Keratinocyte (primary cell): ENCODE measurements at places on chromosomes 2 and 18.

- DNase-seq = no peak
Measured at GRCh38 chr2:191740016-191740419, 62.1 kb downstream of the NABP1 start.

DNA sequence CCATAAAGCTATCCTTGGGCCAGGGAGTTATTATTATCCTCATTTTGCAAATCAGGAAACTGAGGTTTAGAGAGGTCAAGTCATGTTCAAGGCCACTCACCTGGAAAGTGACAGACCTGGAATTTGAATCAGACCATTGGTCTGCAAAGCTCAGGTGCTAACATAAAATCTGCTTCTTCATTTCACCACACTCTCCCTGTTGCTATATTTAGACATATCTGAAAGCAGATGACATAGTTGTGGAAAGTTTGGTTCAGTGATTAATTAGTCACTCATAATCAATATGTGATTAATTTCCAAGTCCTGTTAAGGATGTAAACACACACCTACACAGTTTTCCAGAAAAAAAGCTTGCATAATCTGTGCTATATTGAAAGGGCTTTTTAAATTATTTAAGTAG is 57.4 kb downstream of the LINC00305 start:
- DNase-seq = no peak

DNA sequence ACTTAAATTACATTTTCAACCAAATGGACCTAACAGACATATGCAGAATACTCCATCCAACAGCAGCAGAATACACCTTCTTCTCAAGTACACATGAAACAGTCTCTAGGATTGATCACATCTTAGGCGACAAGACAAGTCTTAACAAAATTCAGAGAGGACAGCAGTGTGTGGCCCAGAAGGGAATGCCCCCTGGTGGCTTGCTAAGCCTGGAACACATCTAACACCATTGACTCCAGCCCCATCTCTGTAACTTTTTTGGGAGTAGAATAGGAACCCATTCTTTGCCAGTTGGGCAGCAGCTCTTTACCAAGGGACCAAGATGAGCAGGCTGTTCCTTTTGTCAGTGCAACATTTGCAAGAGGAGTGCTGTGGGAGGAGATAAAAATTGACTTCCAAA is 249.9 kb downstream of the PLCL1 start:
- no peak for DNase-seq

DNA sequence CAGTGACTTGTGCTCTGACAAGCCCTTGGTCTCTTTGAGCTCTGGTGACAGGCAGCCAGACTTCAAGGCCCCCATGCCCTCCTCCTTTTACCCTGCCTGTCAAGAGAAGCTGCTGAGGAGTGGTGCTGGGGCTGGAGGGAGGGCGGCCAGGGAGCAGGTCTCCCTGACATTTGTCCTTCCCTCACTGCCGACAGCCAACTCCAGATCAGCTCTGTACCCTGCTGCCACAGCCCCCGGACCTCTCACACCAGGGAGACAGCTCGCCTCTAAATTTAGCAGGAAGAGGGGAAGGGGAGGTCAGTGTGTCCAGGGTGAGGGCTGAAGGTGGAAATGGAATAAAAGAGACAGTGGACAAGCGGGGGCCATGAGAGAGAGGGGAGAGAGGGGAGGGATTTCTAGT is 155.8 kb downstream of the TDRD15 start:
- no peak for DNase-seq

GRCh38 chr2:110948027-110948674 is 172.6 kb upstream of the BCL2L11 start:
- no peak for DNase-seq

DNA sequence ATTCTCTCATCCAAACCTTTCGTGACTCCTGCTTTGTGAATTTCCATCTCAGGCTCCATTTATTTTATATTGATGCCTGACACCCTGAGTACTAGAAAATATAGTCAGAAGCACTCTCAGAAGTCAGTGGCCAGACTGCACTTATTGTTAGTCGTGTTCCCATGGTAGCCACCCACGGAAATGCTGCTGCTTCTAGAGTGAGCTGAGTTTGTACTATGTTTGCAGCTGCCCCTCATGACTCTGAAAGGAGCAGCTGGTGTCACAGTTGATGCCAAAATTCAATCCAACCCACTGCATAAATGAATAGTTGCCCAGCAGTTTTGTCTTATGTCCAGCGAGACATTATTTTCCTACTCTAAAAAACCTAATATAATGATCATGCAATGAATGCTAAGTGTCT is 265.2 kb upstream of the SPHKAP start:
- DNase-seq = no peak

- no peak for DNase-seq
Measured at GRCh38 chr2:8132351-8132831, 549.5 kb upstream of the ID2 start.

- no peak for DNase-seq
Measured at GRCh38 chr18:2948038-2948437, 64.9 kb downstream of the LPIN2 start.

DNA sequence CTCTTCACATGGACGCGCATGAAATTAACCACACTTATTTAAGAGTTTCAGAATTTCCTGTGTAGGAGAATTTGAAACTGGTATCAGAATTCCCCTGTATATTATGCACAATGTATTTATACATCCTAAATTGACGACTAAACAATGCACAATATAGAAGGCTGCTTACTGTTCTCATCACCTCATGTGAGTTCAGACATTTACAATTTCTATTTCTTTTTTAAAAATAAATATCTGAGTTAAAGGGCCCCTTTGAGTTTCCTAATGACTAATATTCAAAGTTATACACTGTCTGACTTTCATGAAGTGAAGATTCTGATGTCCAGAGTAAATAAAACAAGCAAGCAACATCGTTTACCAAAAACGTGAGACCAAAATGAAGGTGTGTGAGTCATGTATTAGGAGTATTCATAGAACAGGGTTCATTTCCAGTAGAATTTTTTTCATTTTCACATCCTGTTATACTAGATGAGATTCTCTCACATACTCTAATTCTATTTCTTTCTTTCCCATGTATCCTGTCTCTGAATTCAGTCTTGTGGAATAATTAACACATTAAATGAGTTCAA is 406.2 kb downstream of the NUP35 start:
- no peak for DNase-seq

- no peak for DNase-seq
Measured at GRCh38 chr18:7813131-7813530, 246.0 kb downstream of the PTPRM start.

DNA sequence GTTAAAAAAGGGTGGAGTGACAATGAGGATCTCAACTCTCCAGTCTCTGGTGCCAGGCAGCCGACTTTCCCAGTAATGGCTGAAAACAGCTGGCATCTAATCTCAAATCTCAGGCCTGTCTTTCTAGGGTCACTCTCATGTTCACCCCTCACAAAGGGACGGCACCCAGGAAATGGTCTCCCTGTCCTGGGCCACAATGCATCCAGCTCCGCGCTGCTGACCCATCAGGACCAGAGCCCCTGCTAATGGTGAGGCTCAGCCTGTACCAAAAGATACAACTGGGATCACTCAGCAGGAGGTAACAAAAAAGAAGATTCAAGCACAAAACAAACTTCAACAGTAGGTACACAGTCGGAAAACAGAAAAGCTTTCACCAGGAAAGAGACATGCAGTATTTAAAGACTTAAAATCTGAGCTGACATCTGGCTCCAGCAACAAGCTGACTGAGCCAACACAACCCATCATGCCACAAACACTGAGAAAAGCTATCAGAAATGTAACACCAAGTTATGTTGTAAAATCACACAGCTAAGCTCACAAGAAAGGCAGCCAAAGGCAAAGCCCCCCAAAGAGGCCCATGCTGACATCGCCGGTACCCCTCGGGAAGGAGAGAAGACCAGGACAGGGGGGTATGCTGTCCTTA is 13.6 kb upstream of the KIDINS220 start:
- no peak for DNase-seq

DNA sequence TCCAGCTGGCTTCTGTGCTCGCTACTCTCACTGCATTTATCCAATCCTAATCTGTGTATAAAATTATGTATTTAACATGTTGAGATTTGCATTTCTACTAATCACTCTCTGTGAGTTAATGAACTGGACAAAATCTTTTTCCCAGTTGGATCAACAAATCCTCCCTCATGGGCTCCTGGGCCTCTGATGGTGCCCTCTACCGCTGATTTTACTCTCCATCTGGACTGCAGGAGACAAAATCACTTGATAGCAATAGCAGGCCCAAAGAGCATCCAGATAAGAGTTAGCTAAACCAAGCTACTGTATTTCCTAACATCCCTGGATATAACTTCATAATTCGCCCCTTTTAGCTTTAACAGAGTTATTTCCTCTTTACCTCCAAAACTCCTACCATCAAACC is 14.4 kb downstream of the REG3G start:
- DNase-seq = no peak

GRCh38 chr2:73156539-73157124 is 43.9 kb upstream of the RAB11FIP5 start:
- no peak for DNase-seq

GRCh38 chr2:241559323-241560161 is 997 bp downstream of the BOK start:
- no peak for DNase-seq

GRCh38 chr2:201235860-201236811 is 24.2 kb upstream of the CASP8 start:
- no peak for DNase-seq

GRCh38 chr2:148458171-148458570 is 186.4 kb upstream of the EPC2 start:
- DNase-seq = no peak

GRCh38 chr2:118530976-118531375 is 316.5 kb downstream of the EN1 start:
- DNase-seq = no peak

- no peak for DNase-seq
Measured at GRCh38 chr2:229719926-229720647, 5.7 kb upstream of the DNER start.

GRCh38 chr2:15780912-15781574 is 159.3 kb upstream of the MYCN start:
- no peak for DNase-seq

GRCh38 chr18:38116716-38117115 is 551.1 kb upstream of the CELF4 start:
- DNase-seq = no peak

DNA sequence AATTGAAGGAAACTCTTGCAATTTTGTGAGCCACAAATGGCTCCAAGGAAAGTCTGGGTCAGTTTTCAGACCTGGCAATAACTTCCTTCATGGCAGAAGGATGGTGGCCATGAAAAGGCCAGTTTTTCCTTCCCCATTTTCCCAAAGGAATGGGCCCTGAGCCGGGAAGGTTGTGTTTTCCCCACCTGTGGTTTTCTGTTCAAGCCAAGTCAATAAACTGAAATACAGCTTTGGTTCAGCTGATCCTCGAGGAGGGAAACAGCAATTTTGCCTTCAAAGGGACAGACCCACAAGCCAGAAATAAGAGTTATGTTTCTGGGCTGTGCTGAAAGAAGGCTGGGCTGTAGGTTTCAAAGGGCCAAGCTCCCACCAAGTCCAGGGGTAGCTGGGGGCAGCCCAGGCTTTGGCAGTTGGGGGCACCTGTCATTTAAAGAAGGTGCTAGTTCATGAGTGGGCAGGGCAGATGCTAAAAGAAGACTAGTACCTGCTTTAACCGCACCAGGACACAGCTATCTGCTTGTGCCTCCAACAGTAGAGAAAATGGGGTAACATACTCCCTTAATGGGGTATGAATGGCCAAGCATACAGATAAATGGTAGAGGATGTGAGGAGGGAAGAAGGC is 97.0 kb downstream of the TTC32 start:
- no peak for DNase-seq

- DNase-seq = no peak
Measured at GRCh38 chr2:176118601-176119339, 2.2 kb downstream of the HOXD10 start.

DNA sequence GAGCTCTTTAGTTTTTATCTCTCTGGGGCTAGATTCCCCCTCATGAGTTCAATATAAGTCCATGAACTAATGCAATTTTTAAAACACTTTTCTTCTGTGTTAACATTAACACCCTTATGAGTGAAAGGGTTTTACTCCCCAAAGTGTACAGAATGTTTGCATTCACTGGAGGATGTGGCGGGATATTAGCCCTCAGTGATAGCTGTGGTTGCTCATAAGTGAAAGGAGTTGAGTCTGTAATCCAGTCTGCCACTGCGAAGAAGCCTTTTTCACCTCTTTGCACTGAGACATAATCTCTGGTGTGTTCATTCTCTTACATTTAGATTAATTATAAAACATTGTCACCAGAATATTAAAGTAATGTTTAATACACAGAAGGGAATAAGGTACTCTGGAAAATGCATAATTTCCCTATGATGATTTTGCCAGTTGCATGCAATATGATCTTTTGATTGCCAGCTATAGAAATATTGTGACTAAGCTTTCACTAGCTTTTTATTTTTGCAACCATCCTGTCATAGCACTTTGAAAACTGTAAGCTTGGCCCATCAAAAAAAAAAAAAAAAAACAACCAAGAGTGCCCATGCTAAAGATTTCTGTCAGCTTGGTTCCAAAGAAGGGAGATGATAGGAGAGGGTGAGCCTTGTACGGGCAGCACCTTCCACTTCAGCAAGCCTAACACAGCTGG is 113.2 kb downstream of the BCL11A start:
- no peak for DNase-seq

DNA sequence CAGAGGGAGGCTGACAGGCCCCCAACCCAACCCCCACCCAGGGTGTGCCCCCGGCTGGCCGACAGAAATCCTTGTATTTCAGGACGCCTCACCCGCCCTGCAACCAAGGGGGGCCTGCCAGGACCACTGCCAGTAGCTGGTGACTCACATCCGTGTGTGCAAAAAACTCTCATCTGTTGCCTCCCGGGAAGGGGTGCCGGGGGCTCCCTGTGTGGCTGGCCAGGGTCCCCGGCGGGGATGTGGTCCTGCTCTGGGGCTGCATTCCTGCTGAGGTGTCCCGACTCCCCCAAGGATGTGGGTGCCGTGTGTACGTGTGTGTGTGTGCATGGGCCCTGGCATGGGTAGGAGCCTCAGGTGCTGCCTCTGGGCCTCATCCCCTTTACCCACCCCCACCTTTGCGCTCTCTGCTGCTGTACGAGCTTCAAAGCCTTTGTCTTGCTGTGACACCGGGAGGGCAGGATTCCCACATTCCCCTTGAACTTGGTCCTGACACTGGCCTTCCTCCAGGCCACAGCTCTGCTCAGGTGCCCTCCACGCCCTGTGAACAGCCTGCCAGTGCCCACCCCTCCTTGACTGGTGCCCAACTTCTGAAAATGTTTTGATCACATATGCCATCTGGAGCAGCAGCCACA is 226.3 kb upstream of the HDAC4 start:
- no peak for DNase-seq

GRCh38 chr18:6022845-6023244 is 127.5 kb upstream of the TMEM200C start:
- DNase-seq = no peak

GRCh38 chr18:62948788-62949187 is 233.4 kb downstream of the PHLPP1 start:
- DNase-seq = no peak

DNA sequence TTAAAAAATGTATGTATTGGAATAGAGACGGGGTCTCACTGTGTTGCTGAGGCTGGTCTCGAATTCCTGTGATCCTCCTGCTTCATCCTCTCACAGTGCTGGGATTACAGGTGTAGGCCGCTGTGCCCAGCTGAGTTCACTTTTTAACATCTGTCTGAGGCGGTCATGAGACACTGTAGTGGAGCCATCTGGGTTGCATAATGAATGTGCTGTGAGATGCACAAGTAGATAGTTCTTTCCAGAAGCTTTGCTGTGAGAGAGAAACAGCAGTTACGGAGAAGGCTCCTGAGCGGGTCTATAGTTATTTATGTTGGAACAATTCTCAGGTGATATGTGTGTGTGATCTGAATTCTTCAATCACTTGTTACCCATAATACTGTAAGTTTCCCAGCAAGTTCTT is 3.1 kb downstream of the RMC1 start:
- DNase-seq = no peak
